ENCODE measurements at places on chromosomes 7 and 10.
A peak's percentile ranks its signal among the peaks of the same experiment; 100 is the strongest.

- no peak for DNase-seq
These were observed 72.7 kb upstream of the PRKG1 start for GRCh38 chr10:51001587-51001986.

DNA sequence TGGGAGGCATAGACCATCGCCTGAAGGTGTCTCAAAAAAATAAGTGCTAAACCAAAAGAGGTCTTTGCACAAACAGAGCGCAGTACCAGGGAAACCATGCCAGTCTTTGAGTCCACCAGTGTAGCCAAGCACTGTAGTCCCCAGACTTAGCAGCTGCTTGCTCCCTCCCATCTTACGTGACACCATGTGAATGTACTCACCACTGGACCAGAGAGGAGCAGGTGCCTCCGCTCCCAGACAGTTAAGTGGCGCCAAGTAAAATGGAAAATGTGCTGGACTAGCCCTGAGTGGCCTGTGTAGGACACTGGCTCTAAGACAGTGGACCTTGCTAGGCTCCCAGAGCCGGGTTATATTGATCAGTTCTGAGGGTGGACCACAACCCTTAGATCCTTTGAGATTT is 47.7 kb upstream of the PLEKHA1 start:
- no peak for DNase-seq

GRCh38 chr7:74115326-74115725 is 31.7 kb downstream of the LIMK1 start:
- DNase-seq, result no peak

- DNase-seq, result no peak
These were observed 144.4 kb downstream of the PTPN20 start for GRCh38 chr10:47055386-47056246.

DNA sequence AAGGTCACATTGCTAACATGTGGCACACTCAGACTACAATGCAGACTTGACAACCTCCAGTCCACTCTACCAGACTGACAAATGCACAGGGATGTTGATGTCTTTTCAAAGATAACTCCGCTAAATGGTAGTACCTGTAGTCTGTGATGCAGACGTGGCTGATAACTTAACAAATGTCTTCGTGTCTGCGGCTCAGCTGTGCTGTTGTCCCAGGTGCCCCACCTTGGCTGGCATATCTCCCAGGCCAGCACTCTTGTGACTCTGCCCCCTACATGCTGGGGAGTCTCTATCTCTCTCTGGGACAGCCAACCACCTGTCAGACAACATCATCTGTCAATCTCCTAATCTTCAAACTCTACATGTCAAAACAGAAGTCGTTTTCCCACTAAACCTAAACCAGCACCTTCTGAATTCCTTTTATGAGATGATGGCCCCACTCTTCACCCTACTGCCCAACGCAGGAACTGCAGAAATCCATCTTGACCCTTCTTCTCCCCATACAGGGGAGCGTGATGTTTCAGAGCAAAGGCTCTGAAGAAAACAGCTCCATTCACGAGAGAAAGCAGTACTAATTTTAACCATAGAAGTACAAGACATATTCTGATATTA is 156.4 kb downstream of the USP6NL start:
- no peak for DNase-seq

DNA sequence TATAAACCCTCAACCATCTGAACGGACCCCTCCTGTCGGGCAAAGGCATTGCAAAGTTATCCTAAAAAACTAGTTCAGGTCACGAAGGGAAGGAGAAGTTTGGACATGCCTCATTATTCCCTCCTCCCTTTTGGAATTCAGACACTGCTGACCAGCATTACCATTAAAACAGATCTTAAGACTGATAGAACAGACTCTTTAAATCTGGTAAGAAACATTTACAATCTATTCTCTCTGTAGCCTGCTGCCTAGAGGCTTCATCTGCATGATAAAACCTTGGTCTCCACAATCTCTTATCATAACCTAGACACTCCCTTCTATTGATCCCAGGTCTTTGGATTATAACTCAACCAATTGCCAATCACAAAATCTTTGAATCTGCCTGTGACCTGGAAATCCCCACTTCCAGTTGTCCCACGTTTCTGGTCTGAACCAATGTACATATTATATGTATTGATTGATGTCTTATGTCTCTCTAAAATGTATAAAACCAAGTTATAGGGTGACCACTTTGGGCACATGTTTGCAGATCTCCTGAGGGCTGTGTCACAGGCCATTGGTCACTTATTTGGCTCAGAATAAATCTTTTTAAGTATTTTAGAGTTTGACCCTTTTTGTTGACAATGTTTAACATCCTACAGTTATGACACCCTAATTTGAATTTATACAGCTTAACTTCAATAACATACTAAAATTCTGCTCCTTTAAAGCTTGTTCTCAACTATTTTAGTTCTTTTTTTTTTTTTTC is 23.5 kb upstream of the CNNM2 start:
- DNase-seq, result no peak

DNA sequence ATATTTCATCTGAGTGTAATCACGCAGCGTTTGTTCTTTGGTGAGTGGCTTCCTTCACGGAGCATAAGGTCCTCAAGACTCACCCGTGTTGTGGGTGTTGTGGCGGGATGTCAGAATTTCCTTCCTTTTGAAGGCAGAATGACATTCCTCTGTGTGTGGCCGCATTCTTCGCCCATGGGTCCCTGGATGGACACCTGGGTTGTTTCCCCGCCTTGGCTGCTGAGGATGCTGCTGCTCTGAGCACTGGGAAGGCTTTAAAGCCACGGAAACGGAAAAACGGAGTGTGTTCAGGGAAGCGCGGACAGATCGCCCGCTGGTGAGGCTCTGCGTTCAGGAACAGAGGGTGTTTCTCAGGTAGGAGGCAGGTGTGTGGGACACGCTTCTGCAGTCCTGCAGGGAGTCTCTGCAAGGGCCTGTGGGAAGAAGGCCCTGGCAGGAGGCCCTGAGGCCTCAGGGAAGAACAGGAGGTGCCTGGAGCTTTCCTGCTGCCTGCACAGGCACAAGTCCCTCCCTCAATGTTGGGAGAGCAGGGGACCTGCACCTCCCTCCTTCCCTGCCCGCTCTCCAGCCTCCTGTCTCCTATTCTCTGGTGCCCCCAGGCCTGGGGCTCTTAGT is 35.7 kb upstream of the SHH start:
- no peak for DNase-seq

GRCh38 chr7:155874411-155874810 is 62.1 kb upstream of the SHH start:
- no peak for DNase-seq

DNA sequence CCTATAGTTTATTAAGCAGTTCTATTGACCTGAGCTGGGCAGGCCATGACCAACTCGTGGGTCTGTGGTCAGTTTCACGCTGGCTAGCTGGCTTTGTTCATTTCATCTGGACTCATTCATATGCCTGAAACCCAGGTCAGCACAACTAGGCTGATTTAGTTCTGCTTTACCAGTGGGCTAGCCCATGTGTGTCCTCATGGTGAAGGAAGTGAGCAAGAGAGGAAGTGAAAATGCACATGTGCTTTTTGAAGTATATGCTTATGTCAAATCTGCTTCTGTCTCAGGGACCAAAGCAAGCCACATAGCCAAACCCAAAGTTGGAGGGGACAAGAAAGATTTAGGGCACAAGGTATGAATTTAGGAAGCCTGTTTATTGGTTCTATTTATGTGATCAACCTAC is 154.5 kb downstream of the RNF133 start:
- no peak for DNase-seq

DNA sequence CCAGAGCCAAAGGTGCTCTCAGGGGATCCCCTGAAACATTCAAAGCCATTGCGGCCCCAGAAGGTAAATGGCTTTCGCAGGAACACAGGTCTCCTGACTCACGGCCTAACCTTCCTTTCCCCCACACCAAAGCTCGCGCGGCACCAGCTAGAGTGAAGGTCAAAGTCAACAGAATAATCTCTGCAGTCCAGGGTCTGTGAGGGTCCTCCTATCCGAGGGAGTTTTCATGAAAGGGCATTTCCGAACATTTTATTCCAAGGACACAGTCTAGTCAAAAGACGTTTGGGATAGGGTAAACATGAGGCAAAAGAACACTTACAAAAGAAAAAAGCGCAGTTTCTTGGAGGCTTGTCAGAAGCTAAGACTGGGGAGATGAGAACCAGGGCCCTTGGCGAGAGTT is 559 bp upstream of the STEAP2 start:
- no peak for DNase-seq

- DNase-seq, result no peak
These were observed 232.6 kb upstream of the AUTS2 start for GRCh38 chr7:69365651-69366192.

DNA sequence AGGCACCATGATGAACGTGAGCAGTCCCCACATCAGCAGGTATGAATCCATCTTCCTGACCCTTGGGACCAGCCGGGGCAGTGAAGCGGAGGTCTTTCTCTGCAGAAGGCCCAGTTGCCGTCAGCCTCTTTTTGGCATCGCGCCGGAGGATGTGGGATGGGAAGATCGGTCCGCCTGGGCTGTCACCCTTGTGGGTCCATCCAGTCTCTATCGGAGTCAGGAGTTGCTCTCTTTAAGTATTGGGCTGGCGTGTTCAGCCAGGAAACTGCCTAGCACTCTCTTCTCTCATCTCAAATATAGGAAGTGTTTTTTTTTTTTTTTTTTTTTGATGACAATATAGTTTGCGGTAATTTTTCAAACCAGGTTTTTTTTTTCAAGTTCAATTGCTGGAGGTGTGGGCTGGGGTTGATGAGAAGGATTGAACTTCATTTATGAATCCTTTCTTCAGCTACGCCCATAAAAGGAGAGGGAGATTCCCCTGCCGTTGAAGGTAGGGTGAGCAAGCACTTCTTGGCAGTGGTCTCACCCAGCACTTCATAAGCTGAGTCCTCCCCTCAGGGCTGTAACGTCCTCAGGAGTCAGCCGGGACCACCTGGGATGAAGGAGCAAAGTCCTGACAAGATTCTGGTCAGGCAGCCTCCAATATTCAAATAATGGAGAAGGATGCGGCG is at the start of gene IL2RA:
TSS of gene IL2RA (minus strand) at position 267 of the 671 bp plus-strand sequence. CDS start at position 51, 216 bp downstream.
- peak; percentile 20 for DNase-seq

DNA sequence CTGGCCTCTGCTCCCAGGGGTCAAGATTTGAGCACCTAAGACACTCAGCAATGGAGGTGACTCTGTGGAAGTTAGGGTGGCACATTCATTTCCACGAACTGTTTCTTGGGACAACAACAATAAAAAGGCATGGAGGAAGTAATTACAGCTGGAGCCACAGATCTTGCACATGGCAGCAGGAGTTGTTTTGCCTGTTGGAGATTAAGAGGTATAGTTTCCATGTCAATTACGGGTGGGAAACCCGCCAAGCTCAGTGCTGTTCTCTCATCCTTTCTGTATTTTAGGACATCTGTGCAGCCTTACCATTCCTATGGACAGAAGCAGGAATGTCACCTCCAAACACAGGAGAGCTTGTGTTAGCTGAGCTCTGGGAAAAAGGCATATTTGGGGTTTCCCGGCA is 201.2 kb downstream of the SNX10 start:
- no peak for DNase-seq

GRCh38 chr7:8217200-8218068 is 44.5 kb downstream of the ICA1 start:
- no peak for DNase-seq

- DNase-seq, result no peak
These were observed 127.4 kb upstream of the AGR3 start for GRCh38 chr7:17009007-17009719.

DNA sequence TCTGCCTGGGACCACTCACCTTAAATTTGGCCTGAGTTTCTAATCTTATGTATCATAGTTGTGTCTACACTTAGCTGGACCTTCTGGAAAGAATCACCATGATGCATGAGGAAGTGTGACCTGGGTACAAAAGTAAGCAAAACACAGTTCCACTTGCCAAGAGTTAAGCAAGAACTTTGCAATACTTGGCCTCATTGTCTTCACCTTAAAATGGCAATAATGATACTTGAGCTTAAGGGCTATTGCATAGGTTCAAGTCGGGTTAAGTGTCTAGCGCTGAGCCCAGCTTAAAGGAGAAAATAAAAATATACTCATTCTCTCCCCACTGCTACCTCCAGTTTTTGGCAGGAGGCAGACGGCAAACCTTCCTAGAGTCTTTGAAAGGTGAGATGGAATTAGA is 133.9 kb upstream of the BMPER start:
- DNase-seq, result no peak

DNA sequence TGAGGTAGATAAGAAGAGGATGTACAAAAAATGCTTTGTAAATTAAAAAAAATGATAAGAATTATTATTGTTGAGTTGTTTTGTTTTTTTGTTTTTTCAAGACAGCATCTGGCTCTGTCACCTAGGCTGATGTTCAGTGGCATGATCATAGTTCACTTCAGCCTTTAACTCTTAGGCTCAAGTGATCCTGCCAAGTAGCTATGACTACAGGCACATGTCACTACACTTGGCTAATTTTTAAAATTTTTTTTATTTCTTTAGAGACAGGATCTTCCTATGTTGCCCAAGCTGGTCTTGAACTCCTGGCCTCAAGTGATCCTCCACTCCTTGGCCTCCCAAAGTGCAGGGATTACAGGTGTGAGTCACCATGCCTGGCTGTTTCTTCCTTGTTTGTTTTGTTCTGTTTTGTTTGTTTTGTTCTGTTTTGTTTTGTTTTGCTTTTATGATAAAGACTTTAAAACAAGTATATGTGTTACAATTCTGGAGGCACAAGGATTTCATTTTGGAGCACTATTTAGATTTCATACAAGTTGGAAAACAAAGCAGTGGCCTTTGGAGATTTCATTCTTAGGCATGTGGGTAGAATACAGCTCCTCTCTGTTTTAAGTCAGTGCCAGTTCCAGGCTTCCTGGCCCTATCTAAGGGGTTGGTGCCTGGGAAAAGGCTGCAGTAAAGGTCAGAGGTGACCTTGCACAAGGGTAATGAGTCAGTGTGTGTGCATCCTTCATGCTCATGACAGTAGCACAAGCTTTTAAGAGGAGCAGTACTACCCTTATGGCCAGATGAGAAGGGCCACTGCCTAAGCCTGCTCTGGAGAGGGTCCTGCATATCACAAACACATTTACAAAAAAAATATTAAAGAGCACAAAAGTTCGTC is 17.9 kb downstream of the FGFBP3 start:
- no peak for DNase-seq

DNA sequence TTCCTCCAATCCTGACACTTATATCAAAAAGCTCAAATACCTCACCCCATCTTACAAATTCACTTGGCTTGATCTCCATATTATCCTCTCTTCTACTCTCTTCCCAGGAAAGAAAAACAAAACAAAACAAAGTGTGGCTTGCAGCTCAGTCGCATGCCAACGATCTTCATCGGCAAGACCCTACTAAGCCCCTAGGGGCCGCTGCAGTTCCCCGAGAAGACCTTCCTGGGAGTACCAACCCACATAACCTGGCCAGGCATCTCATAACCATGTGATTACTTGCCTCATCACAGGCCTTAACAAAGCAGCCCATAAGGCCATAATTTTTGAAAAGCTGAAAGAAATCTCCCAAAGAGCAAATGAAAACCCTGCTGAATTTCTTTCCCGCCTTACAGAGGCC is 103.7 kb downstream of the ZNF92 start:
- no peak for DNase-seq

GRCh38 chr10:154348-154747 is 19.1 kb downstream of the ZMYND11 start:
- no peak for DNase-seq

DNA sequence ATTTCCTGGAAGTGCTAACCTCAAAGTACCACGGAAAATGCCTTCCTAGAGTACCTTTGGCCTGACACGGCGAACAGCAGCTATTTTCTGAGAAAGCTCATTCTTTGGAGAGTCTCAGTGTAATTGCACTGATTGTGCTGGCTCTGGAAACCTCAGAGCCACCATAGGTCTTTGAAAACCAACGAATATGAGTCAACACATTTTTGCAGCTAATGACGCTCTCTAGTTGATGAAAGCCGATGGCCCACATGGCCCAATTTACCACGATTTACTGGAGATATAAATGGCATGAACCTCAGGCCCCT is 187.1 kb downstream of the ADARB2 start:
- no peak for DNase-seq

- DNase-seq, result no peak
These were observed 23.0 kb upstream of the GRID1 start for GRCh38 chr10:86389441-86390193.
